ENCODE measurements at places on chromosomes 5 and 9.

DNA sequence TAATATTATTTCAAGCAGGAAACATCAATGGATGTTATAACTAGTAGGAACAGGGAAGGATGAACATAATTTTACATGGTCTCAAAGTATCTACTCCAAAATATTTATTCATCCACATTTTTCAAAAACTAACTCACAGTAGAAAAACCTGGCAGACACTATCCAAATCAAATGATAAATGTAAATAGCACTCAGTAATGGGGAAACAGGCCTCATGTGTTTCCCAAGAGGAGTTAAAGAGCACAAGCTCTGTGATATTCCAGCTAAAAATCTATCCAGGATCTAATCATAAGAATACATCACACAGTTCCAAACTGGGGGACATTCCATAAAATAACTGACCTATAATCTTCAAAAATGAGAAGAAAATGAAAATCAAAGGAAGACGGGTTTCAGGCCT, 443.1 kb downstream of the ZNF608 start:
- DNase-seq: no peak

GRCh38 chr9:19481121-19481870, 72.5 kb downstream of the ACER2 start:
- DNase-seq: no peak

DNA sequence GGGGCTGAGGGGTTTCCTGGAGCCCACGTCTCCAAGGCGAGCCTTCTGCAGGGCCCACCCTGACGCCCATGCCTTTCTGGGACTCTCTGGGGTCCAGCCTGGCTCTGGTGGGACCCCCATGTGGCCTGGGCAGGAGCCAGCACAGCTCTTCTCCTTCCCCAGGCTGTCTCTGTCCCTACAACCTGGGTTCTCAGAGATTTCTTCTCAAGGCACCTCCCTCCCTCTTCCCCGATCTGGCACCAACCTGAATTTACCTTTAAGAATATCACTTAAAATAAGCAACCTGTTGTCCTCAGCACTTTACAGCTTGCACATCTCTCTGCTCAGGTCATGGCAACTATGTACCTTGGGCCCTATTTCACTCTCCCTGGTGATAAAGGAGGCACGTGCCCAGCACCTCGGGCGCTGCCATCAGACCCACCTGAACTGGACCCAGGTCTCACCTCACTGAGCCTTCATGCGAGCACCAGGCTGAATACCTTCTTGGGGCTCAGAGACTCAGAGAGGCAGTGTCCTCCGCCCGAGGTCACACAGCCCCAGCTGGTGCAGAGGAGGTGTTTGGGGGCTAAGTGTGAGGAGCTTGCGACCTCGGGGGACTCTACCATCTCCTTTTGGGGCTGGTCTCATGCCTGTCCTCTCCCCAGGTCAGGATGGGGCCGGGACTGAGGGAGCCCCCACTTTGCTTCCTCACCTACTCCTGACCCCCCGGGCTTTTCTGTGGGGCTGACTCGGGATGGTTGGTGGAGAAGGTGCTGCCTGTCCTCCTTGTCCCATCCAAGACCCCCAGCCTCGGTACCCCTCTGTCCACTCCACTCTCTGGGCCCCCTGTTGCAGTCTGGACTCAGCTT, 217.7 kb downstream of the C9orf50 start:
- no peak for DNase-seq

GRCh38 chr9:20242510-20243189, 379.6 kb downstream of the MLLT3 start:
- no peak for DNase-seq

DNA sequence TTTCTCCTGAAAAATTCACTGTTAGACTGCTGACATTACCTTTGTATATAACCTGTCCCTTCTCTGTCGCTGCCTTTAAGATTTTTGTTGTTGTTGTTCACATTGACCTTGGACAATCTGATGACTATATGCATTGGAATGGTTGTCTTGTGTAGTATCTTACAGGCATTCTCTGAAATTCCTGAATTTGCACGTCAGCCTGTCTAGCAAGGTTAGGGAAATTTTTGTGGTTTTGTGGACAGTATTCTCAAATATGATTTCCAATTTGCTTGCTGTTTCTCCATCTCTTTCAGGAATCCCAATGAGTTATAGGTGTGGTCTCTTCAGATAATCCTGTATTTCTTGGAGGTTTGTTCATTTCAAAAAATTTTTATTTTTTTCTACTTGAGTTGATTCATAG, 140.8 kb downstream of the PRR16 start:
- DNase-seq: no peak

DNA sequence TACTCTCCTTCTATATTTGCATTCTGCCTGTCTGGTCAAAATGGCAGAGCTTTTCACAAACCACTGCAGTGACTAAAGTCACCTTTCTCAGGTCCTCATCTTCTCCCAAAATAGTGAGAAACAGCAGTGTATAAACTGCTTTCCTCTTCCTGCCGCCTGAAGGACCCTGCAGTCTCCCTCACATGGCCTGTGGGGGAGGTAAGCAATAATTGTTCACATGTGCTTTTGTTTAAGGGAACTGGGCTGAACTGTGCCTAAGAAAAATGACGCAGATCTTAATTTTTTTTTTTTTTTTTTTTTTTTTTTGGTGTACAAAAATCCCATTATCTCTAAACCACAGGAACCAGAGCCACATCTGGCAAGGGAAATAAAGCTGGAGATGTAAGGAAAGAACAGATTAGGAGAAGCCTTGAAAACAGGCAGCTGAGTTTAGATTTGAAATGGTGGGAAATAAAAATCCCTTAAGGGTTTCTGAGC, 131.7 kb upstream of the VLDLR start:
- no peak for DNase-seq

DNA sequence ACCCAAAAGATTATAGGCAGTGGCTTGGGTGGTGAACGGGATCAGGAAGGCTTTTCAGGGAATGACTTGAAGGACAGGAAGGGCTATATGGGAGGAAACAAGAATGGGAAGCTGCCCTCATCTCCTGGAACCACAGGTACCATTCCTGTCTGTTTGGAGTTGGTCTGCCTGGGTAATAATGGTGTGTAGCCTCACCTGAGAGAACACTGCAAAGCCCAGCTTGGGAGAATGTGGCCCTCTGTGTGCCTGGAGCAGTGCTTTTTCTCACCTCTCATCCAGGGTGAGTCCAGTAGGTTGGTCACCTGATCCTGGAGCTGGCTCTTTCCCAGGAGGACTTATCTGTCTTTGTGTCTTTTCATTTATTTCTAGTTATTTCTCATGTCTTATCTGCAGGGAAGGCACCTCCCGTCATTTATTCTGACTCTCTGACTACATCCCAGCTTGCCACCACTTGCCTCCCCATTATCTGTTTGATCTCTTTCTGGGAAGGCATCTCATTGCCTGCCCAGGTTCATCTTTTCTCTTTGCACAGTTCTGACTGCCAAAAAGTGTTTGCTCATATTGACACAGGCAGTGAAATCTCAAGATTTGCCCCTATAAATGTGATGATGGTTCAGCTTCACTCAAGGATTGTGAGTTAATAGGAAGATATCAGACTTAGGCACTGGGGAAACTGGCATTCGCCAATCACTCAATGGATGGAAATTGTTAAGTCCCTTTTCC, 22.5 kb upstream of the OR2S2 start:
- DNase-seq: no peak

Measured in NCI-H345 (cell line).